ENCODE measurements at places on chromosomes 12 and 14.
A peak's percentile ranks its signal among the peaks of the same experiment; 100 is the strongest.

DNA sequence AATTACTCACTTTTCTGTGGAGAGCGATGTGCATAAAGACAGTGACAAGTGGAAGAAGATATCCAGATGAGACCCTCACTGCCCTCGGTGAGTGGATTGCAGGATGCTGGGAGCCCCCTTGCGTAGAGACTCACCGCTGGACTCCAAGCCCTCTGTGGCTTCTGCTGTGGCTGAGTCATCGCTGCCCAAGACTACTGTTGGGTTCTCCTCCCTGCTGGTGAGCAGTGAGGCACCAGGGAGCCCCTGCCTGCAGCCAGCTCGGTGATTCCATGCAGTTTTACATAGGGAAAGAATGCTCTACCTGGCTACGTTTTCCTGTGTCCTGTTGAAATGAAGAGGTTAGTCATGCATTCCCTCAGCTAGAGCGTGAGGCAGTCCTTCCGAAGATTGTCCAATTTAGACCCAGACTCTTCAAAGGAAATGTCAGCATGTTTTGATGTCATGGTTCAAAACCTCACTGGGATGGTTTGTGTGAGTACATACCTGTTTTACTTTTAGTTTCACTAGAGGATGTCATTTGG lies 28.2 kb downstream of the TRAF3 start:
- DNase-seq: peak; percentile 45

DNA sequence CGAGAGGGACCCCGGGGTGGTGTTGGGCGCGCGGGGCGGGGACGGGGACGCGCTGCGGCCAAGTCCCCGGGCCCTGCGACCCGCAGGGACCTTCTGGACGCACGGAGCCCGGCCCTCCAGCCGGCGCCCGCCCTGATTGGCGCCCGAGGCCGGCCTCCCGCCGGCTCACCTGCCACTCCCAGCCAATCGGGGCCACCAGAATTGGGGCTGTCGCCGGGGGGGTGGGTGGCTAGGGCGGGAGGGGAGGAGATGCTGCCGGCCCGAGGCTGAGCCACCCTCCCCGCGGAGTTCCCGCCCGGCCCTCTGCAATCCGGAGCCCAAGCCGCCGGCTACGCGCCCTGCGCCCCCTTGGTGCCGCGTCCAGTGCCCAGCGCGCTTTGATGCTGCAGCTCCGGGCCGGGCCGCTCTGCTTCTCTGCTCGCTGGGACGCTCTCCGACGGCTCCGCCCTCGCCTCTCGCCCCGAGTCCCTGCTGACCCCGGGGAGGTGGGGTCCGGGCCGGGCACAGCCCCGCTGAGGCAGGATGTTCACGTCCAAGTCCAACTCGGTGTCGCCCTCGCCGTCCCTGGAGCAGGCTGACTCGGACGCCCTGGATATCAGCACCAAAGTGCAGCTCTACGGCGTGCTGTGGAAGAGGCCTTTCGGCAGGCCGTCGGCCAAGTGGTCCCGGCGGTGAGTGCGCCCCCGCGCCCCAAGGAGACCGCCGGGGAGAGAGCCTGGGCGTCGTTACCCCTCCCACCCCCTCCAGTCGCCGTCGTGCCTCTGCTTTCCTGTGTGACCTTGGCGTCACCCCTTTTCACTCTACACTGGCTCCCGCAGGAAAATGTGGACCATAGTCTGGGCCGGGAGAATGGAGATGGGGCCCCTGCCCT lies at the start of gene PLEKHD1:
PLEKHD1 (plus strand) TSS at position 285 of the 871 bp plus-strand sequence; CDS start at position 523, 238 bp downstream.
- DNase-seq: no peak

DNA sequence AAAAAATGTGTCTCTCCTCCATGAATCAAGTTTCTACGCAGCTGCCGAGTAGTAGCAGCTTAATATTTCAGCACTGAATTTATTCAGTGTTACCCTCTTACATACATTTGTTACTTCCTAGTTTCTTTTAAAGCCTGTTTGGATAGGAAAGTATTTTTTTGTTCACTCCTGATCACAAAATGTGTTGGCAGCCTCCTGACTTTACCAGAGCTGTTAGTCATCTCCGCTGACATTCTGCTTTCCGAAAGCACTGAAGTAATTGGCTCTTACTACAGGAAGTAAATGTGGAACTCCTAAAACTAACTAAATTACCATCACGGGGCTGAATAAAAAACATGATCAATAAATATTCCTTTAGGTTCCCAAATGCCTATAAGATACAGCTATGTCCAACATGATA lies 225.5 kb downstream of the EPS8 start:
- DNase-seq: no peak

GRCh38 chr12:25819691-25820090 lies 138.8 kb upstream of the RASSF8 start:
- no peak for DNase-seq

GRCh38 chr14:87434680-87435079 lies 558.3 kb downstream of the GALC start:
- no peak for DNase-seq

GRCh38 chr12:49689237-49689636 lies 18.0 kb downstream of the FMNL3 start:
- no peak for DNase-seq

DNA sequence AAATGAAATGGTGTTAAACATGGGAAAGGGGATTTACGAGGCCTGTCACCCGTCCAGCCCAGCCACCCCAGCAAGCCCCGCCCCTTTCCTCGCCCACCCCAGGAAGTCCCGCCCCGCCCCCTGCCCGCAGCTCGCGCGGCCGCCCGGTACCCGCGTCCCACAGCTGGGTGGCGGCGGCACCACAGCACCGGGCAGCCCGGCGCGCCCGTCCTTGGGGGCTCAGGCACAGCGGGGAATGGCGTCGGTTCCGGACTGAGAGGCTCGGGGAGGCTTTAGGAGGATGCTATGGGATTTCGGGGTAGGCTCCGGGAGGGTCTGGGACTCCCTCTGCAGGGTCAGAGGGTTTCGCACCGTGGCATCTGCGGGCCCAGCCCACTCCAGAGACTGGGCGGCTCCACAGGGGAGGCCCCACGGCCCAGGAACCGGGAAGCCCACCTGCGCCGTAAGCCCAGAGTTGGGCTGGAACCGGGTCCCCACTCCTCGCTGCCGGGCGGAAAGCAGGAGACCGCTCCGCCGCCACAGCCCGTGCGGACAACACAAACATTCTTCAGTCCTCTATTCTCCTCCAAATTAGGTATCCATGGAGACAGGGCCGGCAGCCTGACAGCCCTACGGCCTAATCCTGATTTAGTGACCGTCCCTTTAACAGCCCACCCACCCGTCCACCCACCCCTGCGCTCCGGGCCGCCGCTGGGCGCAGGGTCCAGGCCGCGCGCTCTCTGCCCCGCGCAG lies 1.4 kb downstream of the FIGNL2 start:
- no peak for DNase-seq

- DNase-seq: no peak
These were observed 280.6 kb upstream of the RTL1 start for GRCh38 chr14:101184104-101184455.

DNA sequence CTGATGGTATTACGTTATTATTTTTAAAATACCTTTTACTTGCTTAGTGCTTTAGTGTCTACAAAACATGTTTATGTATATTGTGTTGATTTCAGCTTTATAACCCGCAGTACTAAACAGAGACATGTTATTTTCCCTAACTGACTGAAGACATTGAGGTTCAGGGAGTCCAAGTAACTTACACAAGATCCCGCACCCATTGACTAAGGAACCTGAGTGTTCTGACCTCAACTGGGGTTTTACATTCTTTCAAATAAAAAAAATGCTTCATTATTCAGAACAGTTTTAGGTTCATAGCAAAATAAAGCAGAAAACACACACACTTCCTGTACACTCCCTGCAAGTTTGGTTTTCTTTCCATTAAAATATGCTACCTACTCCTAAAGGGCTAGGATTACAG lies 60.4 kb upstream of the METAP2 start:
- no peak for DNase-seq

DNA sequence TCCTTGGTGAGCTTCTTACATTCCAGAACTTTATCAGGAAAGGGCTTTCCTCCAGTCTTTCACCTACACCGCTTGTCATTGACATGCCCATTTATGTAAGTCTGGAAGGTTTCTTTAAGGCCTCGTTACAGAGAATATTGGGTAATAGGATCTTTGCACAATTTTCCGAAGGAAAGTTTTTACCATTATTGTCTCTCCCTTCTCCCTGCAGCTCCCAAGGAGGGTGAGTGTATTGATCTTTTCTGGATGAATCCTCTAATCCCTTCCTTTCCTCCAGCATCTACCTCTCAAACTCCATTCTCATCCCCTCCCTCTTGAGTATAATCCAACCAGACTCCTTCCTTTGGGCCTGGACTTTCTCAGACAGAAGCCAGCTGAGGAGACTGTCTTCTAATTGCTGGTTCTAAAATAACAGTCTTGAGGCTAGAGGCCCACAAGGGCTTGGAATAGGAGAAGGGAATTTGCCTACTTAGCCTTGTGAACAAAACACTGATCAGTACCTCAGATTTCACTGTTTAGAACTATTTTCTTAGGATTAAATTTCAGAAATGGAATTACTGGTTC lies 21.8 kb downstream of the WNK1 start:
- no peak for DNase-seq
